ENCODE measurements at places on chromosomes 16 and 17.

DNA sequence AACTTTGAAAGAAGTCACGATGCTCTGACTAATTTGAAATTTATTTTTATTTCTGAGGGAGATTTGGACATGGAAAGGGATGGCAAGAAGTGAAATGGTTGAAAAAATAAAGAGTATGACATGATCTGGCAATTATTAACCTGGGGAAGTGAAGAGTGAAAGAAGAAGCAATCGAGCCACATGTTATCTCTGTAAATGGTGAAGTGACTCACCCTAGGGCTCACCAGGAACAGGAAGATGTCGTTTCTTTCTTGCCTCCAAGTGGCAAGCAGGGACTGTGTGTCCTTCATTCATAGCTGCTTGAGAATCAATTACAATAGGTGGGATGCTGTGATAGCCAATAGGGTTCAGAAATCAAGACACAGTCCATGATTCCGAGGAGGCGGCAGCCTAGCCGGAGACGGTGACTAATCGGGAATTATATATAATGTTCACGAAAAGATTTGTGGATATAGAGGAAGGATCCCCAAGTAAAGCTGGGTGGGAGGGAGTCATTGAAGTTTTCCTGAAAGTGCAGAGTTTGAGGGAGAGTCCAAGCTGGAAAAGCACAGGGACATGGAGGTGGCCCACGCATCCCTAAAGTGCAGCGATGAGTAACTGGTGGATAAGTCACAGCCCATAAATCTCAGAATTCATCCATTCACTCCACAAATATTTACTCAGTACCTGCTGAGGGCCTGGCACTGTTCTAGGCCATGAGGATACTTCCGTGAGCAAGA is 18.2 kb upstream of the KRT20 start:
- no peak for DNase-seq

DNA sequence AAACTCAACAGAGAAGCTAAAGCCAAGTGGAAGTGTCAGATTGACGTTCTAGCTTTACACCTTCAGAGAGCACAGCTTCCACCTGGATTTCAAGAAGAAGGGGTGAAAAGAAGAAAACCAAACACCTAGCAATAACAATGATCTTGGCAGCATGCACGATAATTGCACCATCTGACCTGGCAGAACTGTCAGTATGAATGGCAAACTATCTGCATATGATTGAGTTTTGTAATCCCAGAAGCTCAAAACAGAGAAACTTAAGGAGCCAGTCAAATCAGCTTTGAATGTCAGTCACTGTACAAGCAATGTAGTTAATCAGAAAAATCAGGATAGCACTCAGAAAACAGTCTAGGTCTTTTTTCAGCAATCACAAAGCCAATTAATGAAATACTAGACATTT is 427.1 kb downstream of the ZFHX3 start:
- DNase-seq, result no peak

GRCh38 chr17:50697062-50697461 is 10.7 kb downstream of the ANKRD40 start:
- no peak for DNase-seq

- DNase-seq, result no peak
These were observed 8.7 kb downstream of the THRA start for GRCh38 chr17:40071313-40072039.

GRCh38 chr17:21186399-21187187 is 27.4 kb downstream of the TMEM11 start:
- DNase-seq, result no peak

DNA sequence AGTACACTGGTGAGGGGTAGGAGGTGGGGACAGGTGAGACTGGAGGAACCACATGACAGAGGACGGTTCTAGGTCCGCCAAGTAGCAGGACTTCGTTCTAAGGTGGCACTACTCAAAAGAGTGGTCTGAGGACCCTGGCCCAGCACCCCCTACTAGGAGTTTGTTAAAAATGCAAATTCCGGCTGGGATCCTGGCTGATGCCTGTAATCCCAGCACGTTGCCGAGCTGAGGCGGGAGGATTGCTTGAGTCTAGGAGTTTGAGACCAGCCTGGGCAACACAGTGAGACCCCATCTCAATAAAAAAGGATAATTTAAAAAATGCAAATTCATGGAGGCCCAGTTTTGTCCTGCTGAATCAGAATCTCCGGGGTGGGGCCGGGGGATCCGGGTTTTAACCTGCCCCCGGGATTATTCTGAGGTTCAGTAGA is 59.1 kb downstream of the WSB1 start:
- no peak for DNase-seq

DNA sequence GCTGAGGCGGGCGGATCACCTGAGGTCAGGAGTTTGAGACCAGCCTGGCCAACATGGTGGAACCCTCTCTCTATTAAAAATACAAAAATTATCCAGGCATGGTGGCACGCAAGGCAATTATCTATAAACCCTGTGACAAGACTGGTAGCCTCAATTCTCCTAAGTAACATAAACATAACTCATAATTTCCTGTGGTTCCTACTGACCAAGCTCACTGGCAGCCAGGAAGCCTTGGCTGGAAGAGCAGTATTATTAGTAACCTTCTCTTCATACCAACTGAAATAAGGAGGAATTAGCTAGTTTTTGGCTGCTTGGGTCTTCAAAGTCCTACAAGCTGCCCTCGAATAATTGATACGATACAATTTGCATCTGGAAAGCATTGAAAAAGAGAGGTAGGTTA is 31.6 kb upstream of the LRRC37A3 start:
- no peak for DNase-seq

DNA sequence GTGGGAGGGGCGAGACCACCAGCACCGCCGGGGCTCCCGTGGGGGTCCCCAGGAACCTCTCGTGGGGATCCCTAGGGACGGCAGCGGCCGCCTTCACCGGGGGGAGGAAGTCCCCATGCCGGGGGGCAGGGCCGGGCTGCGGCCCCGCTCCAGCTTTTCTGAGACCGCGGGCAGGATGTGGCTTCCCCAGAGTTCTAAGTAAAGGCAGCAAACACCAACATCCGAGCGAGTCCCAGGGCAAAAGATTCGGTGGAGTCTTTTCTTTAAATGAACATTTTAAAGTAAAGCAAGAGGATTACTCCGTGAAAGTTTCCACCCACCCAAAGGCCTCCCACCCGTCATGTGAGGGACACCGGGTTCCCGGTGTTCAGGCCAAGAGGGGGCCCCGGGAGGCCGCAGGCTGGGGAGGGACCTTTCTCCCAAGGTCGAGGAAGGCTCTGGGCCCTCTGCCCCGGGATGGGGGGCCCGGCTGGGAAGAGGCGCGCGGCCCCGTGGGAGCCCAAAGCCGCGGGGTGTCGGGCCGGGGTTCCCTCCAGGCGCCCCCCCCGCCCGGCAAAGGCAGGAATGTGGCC is 137.2 kb upstream of the RPH3AL start:
- peak; percentile 41 for DNase-seq

GRCh38 chr17:39800540-39800939 is 62.8 kb downstream of the GRB7 start:
- DNase-seq, result peak; percentile 15

- DNase-seq, result no peak
These were observed 9.0 kb downstream of the CUEDC1 start for GRCh38 chr17:57945996-57946797.

DNA sequence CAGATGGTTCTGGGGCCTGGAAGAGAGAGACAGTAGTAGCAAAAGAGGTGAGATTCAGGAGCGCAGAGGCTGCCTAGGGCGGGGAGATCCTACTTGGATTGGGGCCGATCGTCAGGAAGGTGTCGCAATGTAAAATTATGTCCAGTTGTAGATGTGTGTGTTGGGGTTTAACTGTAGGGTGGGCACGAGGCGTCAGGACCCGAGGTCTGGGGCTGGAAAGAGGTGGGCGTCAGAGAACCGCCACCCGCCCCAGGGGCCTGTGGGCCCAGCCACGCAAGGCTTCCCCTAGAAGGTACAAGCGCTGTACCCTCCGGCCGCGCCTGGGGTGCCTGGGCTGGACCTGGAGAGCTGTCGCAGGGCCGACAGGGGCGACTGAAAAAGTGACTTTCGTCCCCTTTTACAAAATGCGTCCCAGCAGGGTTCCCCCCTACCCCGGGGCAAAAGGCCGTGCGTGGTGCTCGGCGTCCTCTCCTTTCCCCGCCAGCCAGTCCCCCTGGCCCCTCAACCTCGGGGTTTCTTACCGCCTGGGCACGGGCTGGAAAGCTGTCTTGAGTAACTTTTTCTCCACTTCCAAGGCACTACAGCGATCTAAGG is 2.8 kb downstream of the IRX3 start:
- DNase-seq, result no peak

GRCh38 chr16:79370736-79371135 is 229.8 kb downstream of the MAF start:
- no peak for DNase-seq

- no peak for DNase-seq
These were observed 3.5 kb downstream of the VMO1 start for GRCh38 chr17:4782652-4783051.

GRCh38 chr17:32828822-32829221 is 48.1 kb downstream of the MYO1D start:
- DNase-seq, result no peak

DNA sequence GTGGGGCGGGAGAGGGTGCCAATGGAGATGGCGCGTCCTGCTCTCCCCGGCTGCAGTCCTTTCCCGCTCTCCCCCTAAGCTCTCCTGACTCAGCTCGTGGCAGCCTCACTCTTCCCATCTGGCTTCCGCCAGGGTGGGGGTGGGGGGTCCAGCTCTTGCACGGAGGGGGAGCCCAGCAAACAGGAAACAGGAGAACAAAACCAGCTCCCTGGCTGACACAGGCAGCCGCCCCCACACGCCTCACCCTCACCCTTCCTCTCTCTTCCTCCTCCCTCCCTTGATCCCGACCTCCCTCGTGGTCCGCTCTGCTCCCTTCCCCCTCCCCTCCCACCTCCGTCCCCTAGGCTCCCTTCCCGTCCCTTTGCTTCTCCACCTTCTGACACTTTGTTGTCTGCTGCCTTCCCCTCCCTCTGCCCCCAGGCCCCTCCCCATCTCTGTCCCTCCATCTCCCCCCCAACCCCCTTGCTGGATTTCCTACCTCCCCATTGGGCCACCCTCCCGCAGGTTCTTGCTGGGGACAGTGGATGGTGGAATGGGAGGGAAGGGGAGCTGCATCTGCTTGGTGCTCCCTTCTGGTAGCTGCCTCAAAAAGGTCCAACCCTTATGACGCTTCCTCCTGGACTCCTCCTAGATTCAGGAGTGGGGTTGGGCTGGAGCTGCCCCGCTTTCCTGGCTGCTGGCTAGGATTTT is 23.7 kb downstream of the ARHGAP23 start:
- no peak for DNase-seq

DNA sequence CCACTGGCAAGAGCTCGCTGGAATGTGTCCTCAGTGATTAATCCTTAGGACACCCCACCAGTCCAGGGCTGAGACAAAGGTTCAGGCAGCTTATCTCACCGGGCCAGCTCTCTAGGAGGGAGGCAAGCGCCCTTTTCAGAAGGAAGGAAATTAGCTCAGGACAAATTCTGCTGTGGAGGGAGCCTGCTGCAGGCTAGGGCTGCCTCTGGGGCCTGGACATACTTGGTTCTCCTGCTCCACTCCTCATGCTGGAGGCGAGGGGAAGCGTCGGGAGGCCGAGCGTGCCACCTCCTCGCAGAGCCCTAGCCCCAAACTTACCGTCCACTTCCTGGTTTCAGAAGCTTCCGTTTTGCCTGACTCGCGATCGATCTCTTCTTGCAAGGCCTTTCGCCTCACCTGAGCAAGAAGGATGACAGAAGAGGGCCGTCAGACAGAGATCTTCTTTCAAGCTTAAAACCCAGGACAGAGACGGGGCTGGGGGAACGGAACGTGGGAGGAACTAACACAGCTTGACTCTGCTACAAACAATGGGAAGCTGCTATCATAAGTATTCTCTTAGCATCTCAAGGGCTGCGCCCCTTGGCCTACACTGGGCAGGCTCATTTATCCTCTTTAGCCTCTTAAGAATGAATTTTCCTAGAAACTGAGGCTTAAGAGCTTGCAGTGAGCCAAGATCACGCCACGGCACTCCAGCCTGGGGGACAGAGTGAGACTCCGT is 7.7 kb downstream of the KNOP1 start:
- DNase-seq, result no peak

GRCh38 chr16:85354686-85355514 is 242.6 kb upstream of the CIBAR2 start:
- DNase-seq, result no peak

DNA sequence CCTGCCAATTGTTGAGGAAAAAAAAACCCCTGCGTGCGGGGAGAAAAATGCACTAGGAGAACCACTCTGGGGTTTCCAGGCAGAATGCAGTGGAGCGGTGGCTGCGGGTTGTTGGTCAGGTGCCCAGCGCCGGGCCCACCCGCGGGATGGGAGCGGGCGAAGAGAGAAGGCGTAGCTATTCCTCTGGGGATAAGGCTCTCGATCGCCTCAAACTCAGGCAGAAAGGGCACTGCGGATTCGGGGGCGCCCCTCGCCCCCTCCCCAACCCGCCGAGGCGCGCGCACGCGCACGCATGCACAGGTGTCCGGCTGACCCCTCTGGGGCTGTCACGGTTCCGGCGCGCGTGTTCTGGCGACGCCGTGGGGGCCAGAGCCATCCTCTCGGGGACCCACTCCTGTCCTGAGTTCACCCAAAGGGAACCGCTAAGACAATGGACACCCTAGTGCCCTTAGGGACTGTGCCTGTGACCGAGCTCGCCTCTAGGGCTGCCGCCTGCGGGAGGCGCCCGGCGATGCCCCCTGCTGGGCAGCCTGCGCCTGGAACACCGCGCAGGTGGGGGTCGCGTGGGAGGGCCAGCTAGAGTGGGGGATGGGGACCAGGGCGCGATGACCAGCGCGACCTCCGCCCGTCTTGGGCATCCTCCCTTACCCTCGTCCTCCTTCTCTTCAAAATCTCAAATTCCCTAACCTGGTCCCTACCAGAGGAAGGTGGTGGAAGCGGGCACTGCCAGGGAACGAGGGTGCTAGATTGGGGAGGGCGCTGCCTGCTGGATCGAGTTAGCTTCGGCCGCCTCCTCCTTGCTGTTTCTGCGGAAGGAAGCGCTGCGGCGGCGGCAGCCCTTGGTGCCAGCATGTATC is 14.4 kb upstream of the CBX8 start:
- no peak for DNase-seq

- no peak for DNase-seq
These were observed 394.3 kb downstream of the CDH13 start for GRCh38 chr16:83021045-83021444.

GRCh38 chr16:85249418-85250146 is 137.3 kb upstream of the CIBAR2 start:
- DNase-seq, result no peak

- DNase-seq, result no peak
These were observed 21.4 kb upstream of the ZFP90 start for GRCh38 chr16:68517606-68518166.

- DNase-seq, result peak; percentile 34
These were observed 55.3 kb downstream of the WDR45B start for GRCh38 chr17:82592767-82593589.
